Myocyte (in vitro differentiated cells): ENCODE measurements at places on chromosomes 2 and 18. TPM values are rescaled to one million over a fixed set of nuclear protein-coding genes. Genes with fewer than 3 reads are reported as not detected.

DNA sequence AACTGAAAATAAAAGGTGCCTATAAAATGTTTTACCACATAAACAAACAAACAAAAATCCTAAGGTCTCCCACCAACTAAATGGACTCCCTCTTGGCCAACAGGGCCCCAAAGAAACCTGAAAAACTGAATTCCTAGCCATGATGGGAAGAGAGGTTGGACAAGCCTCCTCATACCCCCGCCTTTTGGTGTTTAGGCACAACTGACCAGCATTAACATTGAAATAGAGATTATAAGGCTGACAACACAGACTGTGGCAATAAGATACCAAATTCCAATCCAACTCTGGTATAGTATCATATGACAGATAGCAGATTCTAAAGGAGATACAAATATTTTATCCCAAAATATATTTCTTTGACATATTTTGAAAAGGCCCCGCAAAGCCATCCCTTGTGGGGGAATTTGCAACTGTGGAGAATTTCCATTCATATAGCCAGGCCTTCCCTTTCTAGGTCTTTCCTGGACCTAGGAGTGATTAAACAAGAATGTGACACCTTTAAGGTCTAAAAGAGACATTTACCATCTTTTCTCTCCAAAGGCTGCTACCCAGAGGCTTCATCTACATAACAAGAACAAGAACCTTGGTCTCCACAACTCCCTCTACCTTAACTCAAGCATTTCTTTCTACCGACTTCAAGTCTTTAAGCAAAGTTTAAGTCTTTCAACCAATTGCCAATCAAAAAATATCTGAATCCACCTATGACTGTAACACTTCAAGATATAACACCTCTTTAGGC lies 80.0 kb downstream of the CHN1 start:
- no peak for DNase-seq

Gene CD28
- 0.45 and 0.57 TPM in 2 replicates for total RNA-seq

DNA sequence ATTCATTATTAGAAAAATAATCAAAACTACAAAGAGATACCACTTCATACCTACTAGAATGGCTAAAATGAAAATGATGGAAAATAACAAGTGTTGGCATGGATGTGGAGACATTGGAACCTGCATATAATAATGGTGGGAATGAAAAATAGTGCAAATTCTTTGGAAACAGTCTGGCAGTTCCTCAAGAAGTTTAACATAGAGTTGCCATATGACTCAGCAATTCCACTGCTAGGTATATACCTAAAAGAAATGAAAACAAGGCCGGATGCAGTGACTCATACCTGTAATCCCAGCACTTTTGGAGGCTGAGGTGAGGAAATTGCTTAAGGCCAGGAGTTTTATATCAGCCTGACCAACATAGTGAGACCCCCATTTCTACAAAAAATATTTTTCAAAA lies 41.6 kb upstream of the ACYP2 start:
- DNase-seq, result no peak

GRCh38 chr2:201407265-201407664 lies 44.0 kb downstream of the TRAK2 start:
- no peak for DNase-seq
